ENCODE measurements at places on chromosomes 3 and 15.

GRCh38 chr3:18044191-18044590 lies 301.8 kb upstream of the TBC1D5 start:
- no peak for DNase-seq

- no peak for DNase-seq
Measured at GRCh38 chr15:47218295-47218694, 499.0 kb upstream of the SEMA6D start.

GRCh38 chr3:113847664-113848461 lies 9.3 kb downstream of the GRAMD1C start:
- DNase-seq, result no peak

DNA sequence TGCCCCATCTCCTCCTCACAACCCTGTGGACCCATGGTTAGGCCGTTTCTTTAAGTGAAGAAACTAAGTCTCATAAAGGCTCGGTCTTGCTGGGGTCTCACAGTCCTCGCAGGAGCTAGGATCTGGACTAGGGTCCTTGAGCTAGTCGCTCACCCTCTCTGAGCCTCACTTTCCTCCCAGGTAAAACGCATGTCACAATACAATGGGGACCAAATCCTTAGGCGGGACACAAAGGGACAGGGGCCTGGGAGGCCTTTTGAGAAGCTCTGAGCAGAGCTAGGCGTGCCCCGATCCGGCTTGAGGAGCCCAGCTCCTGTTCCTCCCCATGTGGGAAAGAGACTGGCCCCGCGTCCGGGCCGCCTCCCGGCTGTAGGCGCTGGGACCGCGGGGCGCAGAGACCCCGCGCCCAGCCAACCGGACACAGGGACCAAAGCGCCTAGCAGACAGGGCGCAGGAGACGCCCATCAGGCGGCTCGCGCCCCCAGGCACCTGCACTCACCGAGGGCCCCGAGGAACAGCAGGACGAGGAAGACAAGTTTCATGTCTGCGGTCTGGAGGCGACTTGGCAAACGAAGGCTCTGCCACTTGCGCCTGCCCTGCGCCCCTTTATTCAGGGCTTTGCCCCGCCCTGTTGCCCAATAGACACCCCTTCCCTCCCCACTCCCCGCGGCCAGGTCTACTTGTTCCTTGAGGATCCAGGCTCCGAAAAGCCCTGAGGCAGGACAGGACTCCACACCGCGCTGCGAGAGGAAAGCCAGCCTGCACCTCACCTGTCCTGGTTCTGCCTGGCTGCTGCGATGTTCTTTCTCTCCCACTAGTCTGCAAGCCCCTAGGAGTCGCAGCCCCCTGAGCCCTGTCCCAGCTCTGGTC lies at the start of gene LTF:
Gene LTF, minus strand, starts transcription at position 580 of the 870 bp plus-strand sequence. Its CDS starts 38 bp downstream, at position 542.
- no peak for DNase-seq

DNA sequence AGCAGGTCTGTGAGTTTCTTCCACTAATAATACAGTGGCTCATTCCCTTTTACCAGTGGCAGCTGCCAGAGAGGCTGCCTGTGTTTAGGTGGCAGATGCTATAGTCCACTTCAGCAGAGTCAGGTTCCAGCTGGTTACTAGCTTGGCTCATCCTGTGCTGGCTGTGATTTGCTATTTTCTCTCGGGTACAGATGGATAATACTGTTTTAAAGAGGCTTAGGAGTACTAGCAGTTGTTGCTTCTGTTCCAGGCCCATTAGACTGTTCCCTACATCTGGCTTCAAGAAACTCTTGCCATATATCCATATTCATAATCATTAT lies 41.0 kb downstream of the ZNF609 start:
- DNase-seq, result no peak

- DNase-seq, result peak; percentile 57
Measured at GRCh38 chr3:141412087-141412935, 44.0 kb downstream of the ZBTB38 start.

DNA sequence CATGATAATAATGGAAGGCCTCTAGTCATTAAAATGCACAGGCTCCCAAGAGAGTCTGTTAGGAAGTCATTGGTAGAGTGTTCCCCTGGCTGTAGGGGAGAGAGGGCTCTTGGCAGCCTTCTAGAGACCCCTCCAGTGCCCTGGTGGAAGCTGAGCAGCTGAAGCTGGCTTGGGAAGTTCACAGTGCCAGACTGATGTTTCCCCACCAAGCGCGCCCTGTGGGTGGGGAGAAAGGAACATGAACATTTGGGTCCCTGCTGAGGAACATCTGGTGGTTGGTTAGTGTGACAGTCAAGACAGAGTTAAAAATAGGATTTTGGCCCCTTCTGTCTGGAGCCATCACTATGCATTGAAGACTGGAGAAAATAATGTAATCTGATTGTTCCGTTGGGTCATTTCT lies 37.1 kb upstream of the RGMA start:
- DNase-seq, result no peak

- no peak for DNase-seq
Measured at GRCh38 chr15:52295421-52296001, at the start of gene MYO5C. TSS of gene MYO5C (minus strand) at chr15:52295804. CDS start at chr15:52295636, 168 bp downstream.

DNA sequence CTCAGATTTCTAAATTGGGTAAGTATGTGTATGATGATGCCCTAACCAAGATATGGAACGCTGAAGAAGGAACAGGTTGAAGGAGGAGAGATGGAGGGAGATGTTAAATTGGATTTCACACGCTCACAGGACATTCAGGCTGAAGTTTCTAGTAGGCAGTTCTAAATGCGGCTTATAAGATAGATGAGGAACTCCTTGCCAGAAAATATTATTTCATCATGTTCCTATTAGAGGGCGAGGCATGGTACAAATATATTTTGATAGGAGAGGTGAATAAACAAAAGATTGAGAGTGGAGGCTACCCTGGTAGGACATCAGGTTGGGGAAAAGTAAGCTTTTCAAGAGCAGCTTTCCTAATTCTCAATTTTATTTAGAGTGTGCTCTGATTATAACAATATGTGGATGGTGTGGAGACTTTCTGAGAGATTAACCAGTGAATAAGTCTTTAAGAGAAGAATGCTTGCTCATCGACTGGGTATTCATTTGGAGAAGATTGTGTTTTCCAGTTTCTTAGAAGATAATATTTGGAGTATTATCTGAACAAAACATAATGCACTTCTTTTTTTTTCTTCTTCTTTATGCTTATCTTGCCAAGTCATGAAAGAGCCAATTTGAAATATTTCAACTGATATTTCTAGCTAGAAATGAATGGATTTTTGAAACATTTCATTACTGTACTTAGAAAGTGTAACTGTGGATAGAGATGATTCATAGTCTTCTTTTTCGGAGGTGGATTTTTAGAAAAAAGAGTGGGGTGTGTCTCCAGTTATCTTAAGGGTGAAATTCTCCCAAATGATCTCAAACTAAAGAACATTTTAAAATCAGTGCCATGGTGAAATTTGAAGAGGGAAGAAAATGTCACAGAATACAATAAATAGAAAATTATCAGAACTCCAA lies 88.5 kb downstream of the B3GALNT1 start:
- DNase-seq, result no peak

- DNase-seq, result no peak
Measured at GRCh38 chr3:119662604-119663373, 2.4 kb upstream of the POPDC2 start.

GRCh38 chr15:91922646-91923547 lies 69.4 kb downstream of the SLCO3A1 start:
- no peak for DNase-seq

DNA sequence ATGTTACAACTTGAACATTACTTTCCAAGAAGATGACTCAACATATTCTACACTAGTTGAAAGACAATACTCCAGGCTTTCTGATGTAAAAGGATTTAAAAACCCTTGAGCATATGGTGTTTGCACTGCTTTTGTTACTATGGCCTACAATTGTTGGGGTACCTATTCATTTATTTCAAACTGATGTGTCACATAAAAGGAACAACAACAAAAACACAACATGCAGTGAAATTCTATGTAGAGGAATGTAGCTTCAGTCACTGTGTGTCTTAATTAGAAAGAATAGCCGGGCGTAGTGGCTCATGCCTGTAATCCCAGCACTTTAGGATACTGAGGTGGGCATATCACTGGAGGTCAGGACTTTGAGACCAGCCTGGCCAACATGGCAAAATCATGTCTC lies 1.6 kb downstream of the SPATA16 start:
- no peak for DNase-seq

- no peak for DNase-seq
Measured at GRCh38 chr3:74332165-74332564, 282.3 kb downstream of the CNTN3 start.

GRCh38 chr15:81275711-81276392 lies 48.1 kb downstream of the STARD5 start:
- DNase-seq, result no peak

DNA sequence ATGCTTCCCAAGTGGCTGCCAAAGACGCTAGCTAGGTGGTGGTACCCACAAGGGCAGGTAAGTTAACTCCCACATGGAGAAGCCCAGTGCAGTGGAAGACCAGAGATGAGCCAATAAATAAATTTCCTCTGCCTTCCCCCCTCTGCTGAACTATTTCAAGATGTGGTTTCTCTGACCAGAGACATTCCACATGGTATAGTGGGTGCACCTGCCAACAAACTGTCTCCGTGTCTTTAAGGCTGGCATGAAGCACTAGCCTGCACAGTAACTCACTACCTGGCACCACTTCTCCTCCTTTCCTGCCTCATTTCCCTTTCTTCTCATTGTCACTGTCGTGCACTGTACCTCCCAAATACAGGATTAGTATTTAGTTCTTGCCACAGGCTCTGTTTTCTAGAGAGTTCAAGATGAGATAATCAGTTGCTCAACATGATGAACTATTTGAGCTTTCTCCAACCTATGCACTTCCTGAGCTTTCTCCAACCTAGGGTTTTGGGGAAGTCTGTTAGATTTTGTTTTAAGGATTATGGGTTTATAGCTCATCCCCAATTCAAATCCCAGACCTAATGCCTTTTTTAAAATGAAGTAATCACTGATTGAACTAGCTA lies 8.4 kb upstream of the CRTAP start:
- DNase-seq, result no peak

GRCh38 chr3:48414376-48415250 lies 15.3 kb downstream of the PLXNB1 start:
- no peak for DNase-seq

DNA sequence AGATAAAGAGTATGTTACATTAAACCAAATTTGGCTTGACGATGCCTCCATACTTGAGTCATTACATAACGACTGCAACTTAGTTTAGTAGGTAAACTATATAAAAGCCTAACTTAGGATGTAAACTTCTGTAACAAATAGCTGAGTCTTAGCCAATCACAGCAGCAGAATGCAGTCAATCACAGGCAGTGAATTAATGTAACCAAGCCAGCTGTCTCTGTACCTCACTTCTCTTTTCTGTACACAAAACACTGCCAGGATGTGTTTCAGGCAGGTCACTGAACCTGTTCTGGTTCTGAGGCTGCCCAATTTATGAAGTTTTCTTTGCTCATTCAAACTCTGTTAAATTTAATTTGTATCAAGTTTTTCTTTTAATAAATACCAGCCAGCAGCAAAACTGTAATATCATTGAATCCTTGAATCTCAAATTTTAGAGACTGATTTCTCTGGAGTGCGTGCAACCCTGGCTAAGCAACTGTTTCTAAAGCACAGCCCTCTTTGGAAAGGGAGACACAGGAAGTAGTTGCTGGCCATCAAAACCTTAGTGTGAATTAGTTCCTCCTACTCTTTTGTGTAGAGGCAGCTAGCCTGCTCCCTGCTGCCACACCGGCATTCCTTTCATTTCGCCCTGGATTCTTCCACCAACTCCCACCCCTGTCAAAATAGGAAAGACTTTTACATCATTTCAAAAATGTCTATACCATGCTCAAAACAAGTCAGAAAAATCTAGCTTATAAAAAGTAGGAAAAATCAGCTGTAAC lies 15.2 kb downstream of the RFTN1 start:
- no peak for DNase-seq

GRCh38 chr15:57554812-57555179 lies 36.9 kb upstream of the MYZAP start:
- no peak for DNase-seq

GRCh38 chr15:41928637-41929620 lies 35.1 kb upstream of the SPTBN5 start:
- peak; percentile 19 for DNase-seq

DNA sequence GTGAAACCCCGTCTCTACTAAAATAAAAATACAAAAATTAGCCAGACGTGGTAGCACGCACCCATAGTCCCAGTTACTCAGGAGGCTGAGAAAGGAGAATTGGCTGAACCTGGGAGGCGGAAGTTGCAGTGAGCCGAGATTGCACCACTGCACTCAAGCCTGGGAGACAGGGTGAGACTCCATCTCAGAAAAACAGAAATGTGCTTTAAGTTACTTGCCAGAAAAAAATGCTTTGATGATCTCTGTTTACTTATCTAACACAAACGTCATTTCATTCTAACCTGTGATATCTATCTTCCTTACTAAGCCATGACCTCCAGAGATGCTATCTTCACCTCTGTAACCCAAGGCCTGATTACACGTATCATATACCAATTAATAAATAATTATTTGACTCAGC lies 7.4 kb downstream of the NKIRAS1 start:
- DNase-seq, result no peak

DNA sequence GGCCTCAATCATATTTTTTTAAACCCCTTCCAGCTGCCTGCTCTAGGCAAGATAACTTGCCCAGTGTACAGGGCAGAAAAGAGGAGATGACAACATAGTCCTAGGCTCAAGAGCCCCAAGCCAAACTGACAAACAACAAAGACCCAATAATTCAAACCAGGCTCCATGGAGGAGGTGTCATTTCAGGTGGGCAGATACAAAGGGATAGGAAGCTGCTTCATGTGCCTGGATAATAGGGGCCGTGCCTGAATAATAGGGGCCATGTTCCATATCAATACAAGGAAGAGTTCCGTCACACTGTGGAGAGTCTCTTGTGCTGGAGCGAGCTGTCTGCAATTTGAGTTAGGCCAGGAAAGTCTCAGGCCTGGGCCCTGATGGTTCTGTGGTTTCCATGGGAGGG lies 35.4 kb upstream of the TRIM71 start:
- no peak for DNase-seq

DNA sequence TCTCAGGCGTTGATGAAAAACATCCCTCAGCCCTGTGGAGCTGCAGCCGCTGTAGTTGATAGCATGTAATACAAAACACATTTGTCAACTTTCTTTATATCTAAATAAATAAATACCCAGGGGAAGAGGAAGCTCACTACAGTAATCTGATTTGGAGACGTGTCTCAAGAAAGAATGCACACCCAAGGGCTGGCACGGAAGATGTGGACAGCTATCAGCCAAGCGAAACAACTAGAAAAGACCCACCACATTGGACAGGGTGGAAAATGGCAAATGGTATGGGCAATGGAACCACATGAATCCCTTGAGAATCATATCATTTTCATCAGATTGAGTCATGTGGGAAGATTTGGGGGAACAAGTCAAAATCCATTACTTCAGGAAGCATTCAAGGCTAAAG lies 43.1 kb upstream of the ALDH1A3 start:
- no peak for DNase-seq

GRCh38 chr3:33167284-33167683 lies 51.3 kb downstream of the SUSD5 start:
- DNase-seq, result no peak
